ENCODE measurements at places on chromosomes 6 and 20.

DNA sequence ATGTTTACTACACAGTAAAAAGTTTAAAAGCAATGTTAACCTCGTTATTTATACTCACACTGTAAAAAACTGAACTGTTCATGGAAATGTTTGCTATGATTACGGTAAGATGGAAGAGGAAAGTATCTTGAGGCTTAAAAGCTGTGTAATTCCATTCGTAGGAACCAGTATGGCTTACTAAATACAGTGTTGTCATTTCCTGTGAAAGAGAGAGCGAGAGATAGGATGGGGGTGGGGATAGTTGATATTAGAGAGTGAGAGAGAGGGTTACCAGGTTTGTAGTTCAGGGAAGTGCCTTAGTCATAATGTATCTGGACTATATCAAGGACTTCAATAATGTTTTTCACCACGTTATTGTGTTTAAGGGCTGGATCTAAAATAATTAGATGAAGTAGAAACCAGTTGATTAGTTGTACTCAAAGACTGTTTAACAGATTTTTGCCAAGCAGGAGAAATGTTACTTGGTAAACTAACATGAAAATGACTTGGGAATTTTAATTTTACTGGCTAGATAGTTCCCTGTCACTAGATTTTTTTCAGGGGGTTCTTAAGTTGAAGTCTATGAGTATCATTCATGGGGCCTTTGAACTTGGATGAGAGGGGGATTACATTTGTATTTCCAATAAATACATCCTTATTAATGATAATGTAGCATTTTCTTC is 30.4 kb downstream of the AFDN start:
- DNase-seq, result peak; percentile 28

- peak; percentile 18 for DNase-seq
Observed at GRCh38 chr20:44092551-44093248, 94.3 kb downstream of the JPH2 start.

GRCh38 chr6:30507849-30508827 is 18.8 kb downstream of the HLA-E start:
- DNase-seq, result no peak

GRCh38 chr6:39087197-39087596 is 27.8 kb downstream of the SAYSD1 start:
- DNase-seq, result no peak

DNA sequence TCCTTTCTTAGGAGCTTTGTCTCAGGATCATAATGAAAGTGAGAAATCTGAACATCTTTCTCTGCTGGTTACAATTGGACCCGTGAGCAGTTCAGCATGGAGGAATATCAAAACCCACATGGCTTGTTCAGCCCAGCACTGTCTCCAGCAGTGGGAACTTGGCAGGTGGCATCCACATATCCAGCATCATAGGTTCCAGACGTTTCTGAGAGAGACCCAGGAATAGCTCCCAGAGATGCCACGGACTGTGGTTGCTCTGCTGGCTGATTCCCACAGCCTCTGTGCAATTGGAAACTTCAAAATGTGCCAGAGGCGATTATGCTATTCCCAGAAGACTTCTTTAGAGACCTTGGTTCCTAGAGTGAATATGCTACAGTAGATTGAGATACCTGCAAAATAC is 76.4 kb downstream of the PHACTR2 start:
- DNase-seq, result no peak

GRCh38 chr20:41072190-41072863 is 43.7 kb downstream of the TOP1 start:
- no peak for DNase-seq

- DNase-seq, result no peak
Observed at GRCh38 chr6:75374961-75375400, 90.4 kb upstream of the TMEM30A start.

GRCh38 chr6:63537959-63538300 is 34.4 kb upstream of the LOC128125822 start:
- no peak for DNase-seq

DNA sequence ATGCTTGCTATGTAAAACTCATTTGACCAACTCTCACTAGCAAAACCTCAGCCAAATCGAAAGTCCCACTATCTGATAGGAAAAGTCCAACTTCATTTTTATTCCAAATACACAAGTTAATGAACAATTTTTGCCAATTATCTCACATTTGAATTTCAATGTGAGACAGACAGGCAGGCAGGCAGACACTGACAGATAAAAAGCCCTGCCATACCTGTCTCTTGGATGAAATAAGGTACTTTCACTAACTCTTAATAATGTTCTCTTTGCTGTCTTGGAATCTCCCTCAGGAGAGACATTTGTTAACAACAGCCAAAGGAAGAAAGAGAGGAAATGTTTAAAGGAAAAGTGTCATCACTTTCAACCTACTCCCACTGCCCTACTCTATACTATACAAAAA is 82.0 kb downstream of the RNGTT start:
- no peak for DNase-seq

DNA sequence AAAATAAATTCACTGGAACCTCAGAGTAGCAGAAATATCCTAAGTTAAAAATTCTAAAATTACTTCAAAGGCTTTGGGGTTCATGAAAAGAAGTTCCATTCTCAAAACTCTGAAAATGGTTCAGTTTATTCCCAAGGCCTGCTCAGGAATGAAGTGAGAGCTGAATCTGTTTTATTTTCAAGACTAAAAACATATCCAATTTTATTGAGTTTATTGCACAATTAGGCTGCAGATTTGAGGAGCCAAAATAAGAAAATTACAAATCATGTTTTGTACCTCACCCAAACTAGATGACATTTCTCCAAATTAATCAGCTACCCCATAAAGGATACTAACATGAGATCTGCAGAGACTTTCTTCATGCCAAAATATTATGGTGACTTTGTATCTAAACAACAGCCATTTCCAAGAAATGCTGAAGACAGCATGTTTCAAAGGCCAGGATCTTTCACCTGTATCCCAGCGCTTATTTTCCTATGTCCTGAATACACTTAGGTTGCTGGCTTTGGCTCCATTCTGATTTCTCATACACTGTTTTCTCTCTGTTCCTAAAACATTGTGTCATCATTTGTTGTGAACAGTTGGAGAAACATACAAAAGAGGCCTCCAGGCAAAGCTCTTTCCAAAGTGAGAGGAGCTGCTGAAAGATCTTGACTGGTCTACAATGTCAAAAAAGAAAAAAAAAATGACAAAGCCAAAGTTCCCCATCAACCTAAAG is 85.7 kb upstream of the F13A1 start:
- DNase-seq, result no peak

GRCh38 chr6:37783025-37783855 is 36.3 kb upstream of the ZFAND3 start:
- no peak for DNase-seq

- DNase-seq, result no peak
Observed at GRCh38 chr20:25050082-25050481, 7.9 kb downstream of the ACSS1 start.

DNA sequence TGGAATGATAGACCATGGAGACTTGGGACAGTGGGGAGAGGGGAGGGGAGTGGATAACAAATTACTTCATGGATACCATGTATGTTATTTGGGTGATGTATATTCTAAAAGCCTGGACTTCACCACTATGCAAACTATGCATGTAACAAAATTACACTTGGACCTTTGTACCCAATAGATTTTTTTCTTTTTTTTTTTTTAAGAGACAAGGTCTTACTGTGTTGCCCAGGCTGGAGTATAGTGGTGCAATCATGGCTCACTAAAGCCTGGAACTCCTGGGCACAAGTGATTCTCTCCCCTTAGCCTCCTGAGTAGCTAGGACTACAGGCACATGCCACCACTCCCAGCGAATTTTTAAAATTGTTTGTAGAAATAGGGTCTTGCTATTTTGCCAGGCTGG is 45.3 kb downstream of the RIPOR2 start:
- no peak for DNase-seq

DNA sequence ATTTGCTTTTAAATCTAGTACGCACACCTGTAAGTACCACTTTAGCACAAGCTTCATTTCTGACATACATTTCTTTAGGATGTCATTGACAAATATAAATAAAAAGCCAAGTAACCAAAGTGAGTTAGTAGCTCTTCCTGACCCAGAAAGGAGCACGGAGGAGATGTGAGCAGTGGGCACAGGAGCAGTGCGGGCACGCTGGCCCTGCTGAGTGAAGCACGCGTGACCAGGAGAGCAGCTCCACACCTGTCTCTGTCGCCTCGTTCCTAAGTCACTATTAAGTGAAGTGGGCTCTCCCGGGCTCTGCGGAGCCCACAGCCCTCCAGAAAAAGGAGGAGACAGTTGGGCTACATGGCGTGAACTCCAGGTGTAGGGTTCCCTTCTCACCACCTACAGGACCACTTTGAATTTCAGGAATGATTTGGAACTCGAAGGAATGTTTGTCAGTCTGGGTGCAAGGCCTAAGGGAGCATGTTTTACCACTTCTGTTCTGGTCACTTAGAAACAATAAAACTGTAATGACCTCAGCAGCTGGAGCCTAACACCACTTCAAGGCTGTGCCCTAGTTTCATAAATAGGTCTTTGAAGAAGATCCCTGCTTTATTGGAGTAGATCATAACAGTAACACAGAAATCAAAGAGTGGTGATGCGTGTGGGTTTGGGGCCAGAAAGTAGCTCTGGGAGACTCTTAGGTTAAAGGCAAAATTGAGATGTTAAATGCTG is 95.9 kb downstream of the FAM120B start:
- DNase-seq, result no peak

GRCh38 chr6:154543628-154544027 is 33.1 kb upstream of the CNKSR3 start:
- no peak for DNase-seq

- no peak for DNase-seq
Observed at GRCh38 chr6:159007510-159007909, 7.5 kb upstream of the RSPH3 start.

- DNase-seq, result no peak
Observed at GRCh38 chr6:30841644-30842504, 42.4 kb upstream of the DDR1 start.

DNA sequence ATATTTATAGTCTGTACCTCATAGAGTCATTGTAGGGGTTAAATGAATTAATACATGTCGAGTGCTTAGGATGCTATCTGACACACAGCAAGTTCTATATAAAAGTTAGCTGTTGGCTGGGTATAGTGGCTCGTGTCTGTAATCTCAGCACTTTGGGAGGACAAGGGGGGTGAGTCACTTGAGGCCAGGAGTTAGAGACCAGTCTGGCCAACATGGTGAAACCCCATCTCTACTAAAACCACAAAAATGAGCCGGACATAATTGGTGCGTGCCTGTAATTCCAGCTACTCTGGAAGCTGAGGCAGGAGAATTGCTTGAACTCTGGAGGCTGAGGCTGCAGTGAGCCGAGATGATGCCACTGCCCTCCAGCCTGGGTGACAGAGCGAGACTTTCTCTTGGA is 222.9 kb downstream of the UBE3D start:
- DNase-seq, result no peak

- DNase-seq, result no peak
Observed at GRCh38 chr20:1177680-1178079, 7.1 kb downstream of the TMEM74B start.

DNA sequence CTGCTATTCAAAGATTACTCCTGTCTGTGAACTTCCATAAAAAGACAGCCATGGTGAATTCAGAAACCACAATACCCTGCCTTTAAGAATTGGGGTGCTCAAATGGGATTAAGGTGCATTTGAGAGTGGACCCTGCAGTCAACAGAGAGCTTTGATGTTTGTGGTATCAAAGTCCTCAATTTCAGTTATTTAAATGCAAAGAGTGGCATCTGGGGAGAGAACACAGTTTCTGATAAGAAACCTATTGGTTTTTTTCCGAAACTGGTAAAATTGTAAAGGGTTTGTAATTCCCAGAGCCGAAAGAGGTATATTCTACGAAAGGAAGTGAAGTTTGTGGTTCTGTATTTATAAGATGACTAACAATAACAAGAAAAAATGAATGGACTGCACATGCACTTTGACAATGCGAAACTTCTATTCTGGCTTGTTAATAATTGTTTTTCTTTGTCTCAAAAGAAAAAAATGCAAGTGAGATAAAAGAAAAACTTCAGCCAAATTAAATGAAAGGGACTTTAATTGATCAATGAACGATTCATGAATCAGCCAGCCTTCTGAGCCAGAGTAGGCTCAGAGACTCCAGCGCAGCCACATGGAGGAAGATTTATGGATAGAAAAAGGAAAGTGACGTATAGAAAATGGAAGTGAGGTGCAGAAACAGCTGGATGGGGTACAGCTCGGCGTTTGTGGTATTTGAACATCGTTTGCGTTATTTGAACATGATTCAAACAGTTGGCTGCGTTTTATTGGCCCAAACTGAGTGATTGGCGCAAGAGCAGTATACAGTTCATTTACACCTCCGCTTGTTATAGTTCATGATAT is 70.5 kb upstream of the DUSP22 start:
- peak; percentile 70 for DNase-seq

DNA sequence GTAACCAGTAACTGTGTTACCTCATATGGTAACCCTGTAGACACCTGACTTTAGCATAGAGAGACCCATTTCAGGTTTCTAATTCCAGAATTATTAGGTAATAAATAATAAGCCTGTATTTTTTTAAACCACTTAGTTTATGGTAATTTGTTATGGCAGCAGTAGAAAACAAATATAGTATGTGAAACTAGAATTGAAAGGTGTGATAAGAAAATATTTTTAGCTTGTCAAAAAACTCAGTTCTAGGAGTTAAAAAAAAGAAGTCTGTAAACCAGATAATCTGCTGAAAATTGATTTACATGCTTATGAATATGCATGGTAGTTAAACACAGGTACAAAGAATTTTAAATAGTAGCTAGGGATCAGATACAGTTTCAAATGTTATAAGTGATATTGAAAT is 695.0 kb upstream of the GJE1 start:
- no peak for DNase-seq

GRCh38 chr20:21175433-21175832 is 49.6 kb downstream of the KIZ start:
- no peak for DNase-seq

DNA sequence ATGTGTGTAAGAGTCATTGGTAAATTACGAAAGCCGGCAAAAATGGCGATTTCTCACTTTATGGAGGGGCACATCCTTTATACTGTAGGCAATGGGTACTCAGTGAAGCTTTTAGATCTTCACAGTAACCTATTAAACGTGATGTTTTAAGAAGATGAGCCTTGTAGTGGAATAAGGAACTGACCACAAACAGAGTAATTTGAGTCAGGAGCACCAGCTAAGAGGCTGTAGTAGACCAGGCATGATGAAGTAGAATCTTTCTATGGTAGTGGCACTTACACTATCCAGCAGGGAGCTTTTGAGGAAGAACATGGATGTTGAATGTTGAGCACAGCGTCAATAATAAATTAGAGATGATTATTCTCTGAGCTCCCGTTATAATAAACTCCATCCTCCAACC is 65.9 kb downstream of the HIVEP2 start:
- no peak for DNase-seq

DNA sequence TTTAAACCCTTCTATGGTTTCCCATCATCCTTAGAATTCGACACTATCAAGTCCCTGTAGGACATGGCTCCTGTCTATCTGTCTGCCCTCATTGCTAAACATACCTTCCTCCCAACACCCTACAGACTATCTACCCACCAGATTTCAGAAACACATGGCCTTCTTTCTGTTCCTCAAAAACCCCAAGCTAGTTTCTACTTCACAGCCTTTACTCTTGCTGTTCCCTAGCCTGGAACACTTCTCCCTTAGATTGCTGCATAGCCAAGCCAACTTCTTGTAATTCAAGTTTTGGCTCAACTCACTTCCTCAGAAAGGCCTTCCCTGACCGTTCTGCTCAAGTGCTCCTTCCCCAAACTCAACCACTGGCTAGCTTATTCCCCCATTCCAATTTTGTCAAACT is 156.2 kb downstream of the BTBD9 start:
- no peak for DNase-seq
